ENCODE measurements at places on chromosomes 3 and 15.

DNA sequence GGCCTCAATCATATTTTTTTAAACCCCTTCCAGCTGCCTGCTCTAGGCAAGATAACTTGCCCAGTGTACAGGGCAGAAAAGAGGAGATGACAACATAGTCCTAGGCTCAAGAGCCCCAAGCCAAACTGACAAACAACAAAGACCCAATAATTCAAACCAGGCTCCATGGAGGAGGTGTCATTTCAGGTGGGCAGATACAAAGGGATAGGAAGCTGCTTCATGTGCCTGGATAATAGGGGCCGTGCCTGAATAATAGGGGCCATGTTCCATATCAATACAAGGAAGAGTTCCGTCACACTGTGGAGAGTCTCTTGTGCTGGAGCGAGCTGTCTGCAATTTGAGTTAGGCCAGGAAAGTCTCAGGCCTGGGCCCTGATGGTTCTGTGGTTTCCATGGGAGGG is 35.4 kb upstream of the TRIM71 start:
- DNase-seq, result no peak

GRCh38 chr15:90087454-90088154 is 14.7 kb downstream of the IDH2 start:
- DNase-seq, result no peak

GRCh38 chr15:68158046-68158628 is 47.0 kb downstream of the CALML4 start:
- DNase-seq, result no peak

GRCh38 chr3:161695811-161696210 is 199.2 kb downstream of the OTOL1 start:
- DNase-seq, result no peak

GRCh38 chr3:67018789-67019526 is 20.9 kb downstream of the KBTBD8 start:
- DNase-seq, result no peak

GRCh38 chr3:150414959-150415358 is 6.9 kb downstream of the TSC22D2 start:
- DNase-seq, result no peak

DNA sequence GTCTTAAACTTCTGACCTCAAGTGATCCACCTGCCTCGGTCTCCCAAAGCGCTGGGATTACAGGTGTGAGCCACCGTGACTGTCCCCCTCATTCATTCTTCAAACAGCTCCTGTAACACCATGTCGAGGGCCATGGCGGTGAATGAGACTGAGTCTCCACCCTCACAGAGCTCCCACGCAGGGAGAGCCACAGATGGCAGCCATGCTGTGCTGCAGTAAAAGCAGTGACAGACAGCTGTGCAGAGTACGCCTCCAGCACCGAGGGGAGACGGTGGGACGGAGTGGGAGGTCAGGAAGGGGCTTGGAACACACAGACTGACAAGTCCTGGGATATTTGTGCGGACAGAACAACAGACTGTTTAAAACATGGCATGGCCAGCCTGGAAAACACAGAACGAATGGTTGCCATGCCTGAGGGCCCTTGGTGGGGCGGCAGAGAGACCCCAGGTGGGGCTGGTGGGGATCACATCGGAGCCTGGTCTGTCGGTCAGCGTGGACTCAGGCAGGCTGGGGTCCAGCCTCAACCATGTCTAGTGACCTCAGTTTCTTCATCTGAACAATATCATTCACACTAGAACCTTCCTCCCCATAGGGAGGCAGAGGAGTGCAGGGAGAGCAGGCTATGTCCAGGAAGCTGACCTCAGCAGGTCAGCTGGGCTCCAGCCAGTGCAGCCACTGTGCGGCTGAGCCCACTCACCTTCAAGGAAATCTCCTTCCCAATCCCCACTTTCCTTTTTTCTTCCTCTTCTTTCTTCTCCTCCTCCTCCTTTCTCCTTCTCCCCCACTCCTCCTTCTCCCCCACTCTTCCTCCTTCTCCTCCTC is 20.6 kb upstream of the LCTL start:
- no peak for DNase-seq

DNA sequence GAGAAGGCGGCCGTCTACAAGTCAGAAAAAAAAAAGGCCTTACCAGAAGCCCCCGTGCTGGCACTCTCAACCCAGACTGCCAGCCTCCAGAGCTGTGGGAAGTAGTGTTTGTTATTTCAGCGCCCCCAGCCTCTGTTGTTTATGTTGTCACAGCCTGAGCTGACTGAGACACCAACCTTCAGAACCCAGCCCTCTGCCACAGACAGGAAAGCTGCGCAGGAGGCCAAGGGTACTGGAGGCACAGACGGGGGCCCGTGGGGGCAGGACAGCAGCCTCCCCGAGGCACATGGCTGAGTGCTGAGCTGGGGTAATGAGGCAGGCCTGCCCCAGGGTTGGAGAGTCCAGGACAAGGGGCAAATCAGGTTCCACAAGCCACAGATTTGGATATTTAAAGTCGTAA is 33.7 kb downstream of the HCN4 start:
- no peak for DNase-seq

- no peak for DNase-seq
Observed at GRCh38 chr15:73792415-73792814, 39.3 kb upstream of the INSYN1 start.

GRCh38 chr15:91055548-91056331 is 33.3 kb upstream of the VPS33B start:
- DNase-seq, result no peak

DNA sequence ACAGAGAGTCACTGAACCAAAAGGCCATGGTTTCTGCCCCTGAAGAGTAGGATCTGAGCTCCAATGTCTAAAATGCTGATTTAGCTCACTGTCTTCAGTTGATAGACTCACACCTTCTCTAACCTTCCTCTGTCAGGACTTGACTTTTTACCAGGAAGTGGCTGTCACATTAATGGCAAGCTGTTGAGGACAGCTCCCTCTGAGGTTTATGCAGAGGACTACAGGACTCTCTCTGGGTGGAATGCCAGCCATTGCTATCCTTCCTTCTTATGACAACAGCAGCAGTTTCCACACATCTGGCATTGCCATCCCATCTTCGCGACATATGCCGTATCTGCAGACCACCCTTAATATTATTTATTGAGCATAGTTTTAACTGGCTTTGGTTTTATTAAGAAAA is 103.8 kb upstream of the PRICKLE2 start:
- DNase-seq, result no peak

- DNase-seq, result no peak
Observed at GRCh38 chr3:12041446-12042041, 37.4 kb downstream of the SYN2 start.

DNA sequence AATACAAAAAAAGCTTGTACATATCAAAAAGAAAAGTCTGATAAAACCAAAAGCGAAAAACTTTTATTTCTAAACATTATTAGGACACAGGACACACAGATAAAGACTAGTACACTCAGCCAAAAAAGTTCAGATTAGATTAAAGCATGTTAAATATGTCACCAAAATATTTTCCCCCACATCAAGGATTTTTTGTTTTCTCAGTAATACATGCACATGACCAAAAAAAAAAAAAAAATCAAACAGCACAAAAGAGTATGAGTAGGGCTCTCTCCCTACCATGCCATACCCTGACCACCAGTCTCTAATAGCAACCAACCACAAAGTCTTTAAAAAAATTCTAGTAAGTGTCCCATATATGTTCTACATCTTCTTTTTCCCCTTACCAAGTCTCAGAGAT is 77.4 kb downstream of the LRRFIP2 start:
- no peak for DNase-seq

DNA sequence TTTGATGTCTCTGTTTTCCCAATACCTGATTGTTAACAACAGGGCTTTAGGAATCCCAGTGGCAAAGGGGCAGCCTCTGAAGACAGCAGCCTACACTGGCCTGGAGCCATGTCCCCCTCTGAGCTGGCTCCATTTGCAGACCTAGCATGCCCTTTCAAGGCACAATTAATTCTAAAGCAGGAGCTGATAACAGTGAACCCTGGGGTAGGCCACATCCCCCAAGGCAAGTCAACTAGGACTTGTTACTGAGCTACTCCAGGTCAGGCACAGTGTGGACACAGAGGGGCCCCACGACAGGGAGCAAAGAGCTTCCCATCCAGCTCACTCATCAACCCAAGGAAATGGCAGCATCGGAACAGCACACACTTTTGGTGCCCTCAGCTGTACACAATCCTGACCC is 51.9 kb downstream of the SPSB4 start:
- DNase-seq, result no peak

DNA sequence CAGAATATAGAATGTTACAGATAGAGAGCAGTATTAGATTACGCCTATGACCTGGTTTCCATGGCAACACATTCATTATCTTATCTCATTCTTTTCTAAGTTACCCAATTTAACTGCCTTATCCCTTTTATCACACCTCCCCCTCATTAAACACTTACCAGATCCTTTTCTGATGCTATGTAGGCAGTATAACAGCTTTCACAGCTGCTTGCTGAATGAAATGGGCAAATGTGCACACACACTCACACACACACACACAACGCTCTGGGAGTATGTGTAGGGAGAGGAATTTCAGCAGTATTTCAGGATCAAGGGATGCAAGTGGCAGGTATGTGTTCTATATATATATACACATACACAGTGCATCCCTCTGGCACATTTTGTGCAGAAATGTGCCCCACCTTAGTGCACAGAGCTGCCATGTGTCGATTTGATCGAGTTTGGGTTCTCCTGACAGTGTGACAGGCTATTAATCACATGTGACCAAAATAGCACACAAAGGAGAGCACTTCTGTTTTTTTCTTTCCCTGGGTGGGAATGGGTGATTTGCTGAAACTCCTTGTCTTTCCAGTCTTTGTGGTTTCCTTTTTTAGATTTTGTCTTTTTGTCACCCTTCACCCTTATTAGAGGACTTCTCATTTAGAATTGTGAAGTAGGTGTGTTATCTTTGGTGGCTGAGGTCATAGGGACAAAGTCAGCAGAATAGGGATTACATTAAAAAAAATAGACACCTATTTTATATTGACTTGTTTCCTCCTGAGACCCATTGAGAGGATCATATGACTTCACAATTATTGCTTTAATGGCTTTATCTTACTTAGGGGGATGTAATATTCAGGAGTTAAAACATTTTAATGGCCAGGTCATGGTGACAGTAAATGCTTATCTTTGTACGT is 553.7 kb downstream of the PDCD6IP start:
- DNase-seq, result no peak

DNA sequence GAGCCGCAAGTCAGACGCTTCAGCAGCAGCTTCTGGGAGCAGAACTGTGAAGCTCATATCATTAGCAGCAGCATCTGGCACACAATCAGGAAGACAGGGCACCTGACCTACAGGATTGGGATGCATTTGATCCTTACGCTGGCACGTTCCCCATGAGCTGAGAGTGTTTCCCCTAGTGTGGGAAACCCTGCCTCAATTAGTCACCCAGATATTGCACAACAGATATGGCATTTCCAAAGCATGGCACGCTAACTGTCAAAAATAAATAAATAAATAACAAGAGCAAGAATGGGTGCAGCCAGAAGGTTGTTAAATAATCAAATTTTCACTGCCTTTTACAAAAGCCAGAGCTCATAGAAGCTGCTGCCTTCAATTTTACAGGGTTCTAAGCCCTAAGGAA is 189.6 kb upstream of the THBS1 start:
- no peak for DNase-seq

DNA sequence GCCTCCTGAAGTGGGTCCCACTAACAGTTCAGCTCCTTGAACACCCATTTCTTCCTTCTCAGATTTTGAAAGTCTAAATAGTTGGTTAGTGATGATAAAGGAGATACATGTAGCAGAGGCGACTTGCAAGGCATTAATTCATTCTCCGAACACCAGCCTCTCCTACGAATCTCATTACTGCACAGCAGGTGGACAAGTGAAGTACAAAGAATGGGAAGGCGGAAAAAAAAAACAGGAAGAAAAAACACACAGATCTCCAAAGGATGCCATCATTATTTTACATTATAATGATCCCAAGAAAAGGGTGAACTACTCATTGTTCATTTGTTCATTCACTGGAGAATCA is 276.5 kb downstream of the MAGI1 start:
- DNase-seq, result no peak

DNA sequence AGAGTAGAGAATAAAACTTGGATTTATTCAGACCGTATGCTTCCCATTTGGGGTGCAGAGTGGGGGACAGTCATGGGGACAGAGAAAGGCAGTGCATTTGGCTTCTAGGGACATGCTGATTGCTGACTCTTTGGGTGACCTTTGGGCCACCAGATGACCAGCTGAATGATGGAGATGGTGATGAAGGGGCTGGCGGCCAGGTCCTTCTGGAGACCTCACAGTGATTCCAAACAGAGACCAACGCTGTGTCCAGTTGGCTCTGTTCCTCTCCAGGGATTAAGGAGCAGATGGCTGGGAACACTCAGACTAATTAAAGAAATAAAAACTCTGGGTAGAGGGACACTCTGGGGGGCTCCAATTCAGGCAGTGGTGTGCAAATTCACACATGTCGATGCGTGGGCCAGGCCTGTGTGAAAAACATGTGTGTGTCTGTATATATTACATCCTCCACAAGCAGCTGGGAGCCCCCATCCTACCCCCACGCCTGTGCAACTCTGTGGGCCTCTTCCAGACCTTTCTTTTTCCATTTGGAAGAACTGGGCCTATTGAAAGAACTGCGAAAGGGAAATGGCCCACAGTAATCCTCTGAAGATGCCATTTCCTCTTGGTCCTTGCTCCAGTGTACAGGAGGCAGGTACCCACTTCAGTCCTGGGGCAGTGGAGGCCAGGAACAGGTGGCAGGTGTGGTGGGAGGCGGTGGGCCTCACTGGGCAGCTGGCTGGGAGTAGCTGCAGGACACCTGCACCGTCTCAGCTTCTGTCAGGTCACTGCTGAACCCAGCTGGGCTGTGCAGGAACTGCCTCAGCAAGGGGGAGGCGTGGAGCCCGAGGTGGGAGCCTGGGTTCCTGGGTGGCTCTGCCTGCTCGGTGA is 8.9 kb downstream of the XIRP1 start:
- no peak for DNase-seq

- DNase-seq, result no peak
Observed at GRCh38 chr3:151282921-151283320, 4.6 kb upstream of the P2RY14 start.

GRCh38 chr15:63698692-63699091 is 101.5 kb downstream of the FBXL22 start:
- no peak for DNase-seq

DNA sequence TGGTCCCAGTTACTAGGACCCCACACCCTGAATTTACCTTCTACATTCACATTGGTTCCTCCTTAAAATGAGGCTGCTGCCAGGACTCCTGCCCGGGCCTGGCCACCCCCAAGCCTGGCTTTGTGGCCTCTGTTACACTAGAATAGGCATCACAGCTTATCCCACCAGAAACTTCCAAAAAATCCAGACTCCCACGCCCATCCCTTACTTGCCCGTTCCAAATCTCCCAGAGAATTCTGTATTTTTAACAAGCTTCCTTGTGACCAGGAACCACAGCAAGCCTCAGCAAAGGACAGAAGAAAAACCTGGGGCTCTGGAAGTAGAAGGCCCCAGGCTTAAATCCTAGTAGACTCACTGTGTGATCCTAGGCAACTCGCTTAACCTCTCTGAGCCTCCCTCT is 36.0 kb upstream of the SLC6A1 start:
- no peak for DNase-seq

- DNase-seq, result no peak
Observed at GRCh38 chr3:177483182-177483967, 286.1 kb upstream of the TBL1XR1 start.

- DNase-seq, result no peak
Observed at GRCh38 chr3:4749567-4750002, 229.7 kb upstream of the BHLHE40 start.

Measured in cortex of kidney (tissue), 1 donor.